ENCODE measurements at places on chromosomes 4 and X. TPM values are rescaled to one million over a fixed set of nuclear protein-coding genes. Genes with fewer than 3 reads are reported as not detected.
A peak's percentile ranks its signal among the peaks of the same experiment; 100 is the strongest.

- no peak for DNase-seq
- H3K4me1 ChIP-seq: no peaks in the 10 kb centered on the region
- H3K27ac ChIP-seq: no peak overlapping the region
- no peaks in the 10 kb centered on the region for H3K36me3 ChIP-seq
- no peaks in the 10 kb centered on the region for H3K27me3 ChIP-seq
These were observed 228.4 kb downstream of the DHRSX start for GRCh38 chrX:2272337-2272736.

GRCh38 chr4:165359506-165359905 lies 19.3 kb upstream of the CPE start:
- peaks cover 17% of the 10 kb centered on the region for H3K27me3 ChIP-seq
- peak; percentile 9 for DNase-seq
- H3K4me1 ChIP-seq: no peaks in the 10 kb centered on the region
- no peak overlapping the region for H3K27ac ChIP-seq
- no peaks in the 10 kb centered on the region for H3K36me3 ChIP-seq

GRCh38 chr4:169933531-169933930 lies 92.7 kb downstream of the MFAP3L start:
- peaks cover 2% of the 10 kb centered on the region for H3K27me3 ChIP-seq
- no peaks in the 10 kb centered on the region for H3K4me1 ChIP-seq
- H3K27ac ChIP-seq: no peak overlapping the region
- DNase-seq: no peak

GRCh38 chrX:129938081-129938480 lies 32.1 kb downstream of the UTP14A start:
- no peak for DNase-seq
- H3K36me3 ChIP-seq: no peaks in the 10 kb centered on the region
- H3K27me3 ChIP-seq: peaks cover 36% of the 10 kb centered on the region

- H3K36me3 ChIP-seq: no peaks in the 10 kb centered on the region
- DNase-seq: no peak
- no peaks in the 10 kb centered on the region for H3K27me3 ChIP-seq
- no peak overlapping the region for H3K27ac ChIP-seq
- H3K4me3 ChIP-seq: no peak overlapping the region
These were observed 103.5 kb upstream of the SRD5A3 start for GRCh38 chr4:55242506-55242905.

DNA sequence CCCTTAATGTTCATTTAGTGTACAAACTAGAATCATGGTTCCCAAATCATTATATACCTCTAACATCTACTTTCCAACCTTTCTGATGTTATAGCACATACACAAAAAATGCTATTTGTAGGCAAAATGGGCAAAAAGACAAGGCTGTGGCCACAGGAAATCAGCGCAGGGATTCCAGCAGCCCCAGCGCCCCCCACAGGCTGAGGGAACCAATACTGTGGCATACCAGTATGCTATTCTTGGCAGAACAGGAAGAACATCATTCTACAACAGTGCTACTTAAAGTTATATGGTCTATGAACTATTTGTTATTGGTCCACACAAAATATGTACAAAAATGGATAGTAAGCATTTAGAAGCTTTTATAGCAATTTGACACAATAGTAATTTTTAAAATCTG lies 25.3 kb downstream of the STEEP1 start:
- H3K4me3 ChIP-seq: no peak overlapping the region
- H3K36me3 ChIP-seq: peaks cover 3% of the 10 kb centered on the region
- no peak overlapping the region for H3K27ac ChIP-seq
- peaks cover 8% of the 10 kb centered on the region for H3K4me1 ChIP-seq

GRCh38 chr4:179858221-179858620 lies 2385.0 kb upstream of the TENM3 start:
- no peaks in the 10 kb centered on the region for H3K4me1 ChIP-seq
- H3K4me3 ChIP-seq: no peak overlapping the region
- no peaks in the 10 kb centered on the region for H3K27me3 ChIP-seq

DNA sequence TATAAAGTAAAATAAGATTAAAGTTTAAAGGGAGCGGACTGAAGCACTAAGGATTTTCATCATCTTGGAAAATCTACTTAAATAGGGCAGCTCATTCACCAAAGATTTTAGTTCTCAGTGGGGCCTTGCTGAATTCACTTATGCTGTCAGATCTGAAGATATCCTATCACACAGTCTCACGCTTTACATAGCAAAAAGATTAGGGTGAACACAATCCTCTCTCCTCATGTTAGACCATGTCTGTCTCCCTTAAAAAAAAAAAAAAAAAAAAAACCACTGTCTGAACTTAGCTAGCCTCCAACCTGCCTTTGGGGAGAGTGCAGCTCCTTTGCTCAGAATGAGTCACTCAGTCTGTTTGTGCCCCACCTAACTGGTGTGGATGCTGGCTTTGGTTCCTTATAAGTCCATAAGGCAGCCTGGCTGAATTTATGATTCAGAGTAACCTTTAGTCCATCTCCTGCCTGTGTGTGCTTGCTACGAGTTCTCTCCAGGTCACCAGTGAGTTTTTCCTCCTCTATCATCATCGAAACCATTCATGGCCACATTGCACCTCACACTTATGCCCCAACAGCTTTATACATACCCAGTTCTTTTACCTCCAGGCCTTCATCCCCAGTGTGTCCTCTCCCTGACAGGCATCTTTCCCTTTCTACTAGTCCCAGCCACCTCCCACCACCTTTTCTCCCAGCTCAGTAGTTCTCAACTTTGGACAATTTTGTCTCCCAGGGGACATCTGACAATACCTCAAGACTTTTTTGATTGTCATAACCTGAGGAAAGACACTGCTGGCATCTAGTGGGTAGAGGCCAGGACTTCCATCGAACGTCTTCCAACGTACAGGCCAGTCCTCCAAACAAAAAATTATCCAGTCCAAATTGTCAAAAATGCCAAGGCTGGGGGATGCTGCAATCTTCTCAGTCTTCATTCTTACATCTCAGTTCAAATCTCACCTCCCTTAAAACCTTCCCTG lies 220.7 kb upstream of the EMCN start:
- no peaks in the 10 kb centered on the region for H3K4me1 ChIP-seq
- H3K4me3 ChIP-seq: no peak overlapping the region
- H3K27me3 ChIP-seq: no peaks in the 10 kb centered on the region
- H3K36me3 ChIP-seq: no peaks in the 10 kb centered on the region
- no peak for DNase-seq
- H3K27ac ChIP-seq: no peak overlapping the region

- H3K27ac ChIP-seq: no peak overlapping the region
- H3K36me3 ChIP-seq: no peaks in the 10 kb centered on the region
- H3K27me3 ChIP-seq: no peaks in the 10 kb centered on the region
- H3K4me1 ChIP-seq: no peaks in the 10 kb centered on the region
These were observed 76.0 kb downstream of the SYTL5 start for GRCh38 chrX:38082309-38082708.

GRCh38 chr4:26132858-26133257 lies 188.0 kb upstream of the RBPJ start:
- H3K4me1 ChIP-seq: no peaks in the 10 kb centered on the region
- no peak overlapping the region for H3K4me3 ChIP-seq
- peaks cover 3% of the 10 kb centered on the region for H3K27me3 ChIP-seq
- no peak for DNase-seq
- no peak overlapping the region for H3K27ac ChIP-seq

- DNase-seq: no peak
- no peaks in the 10 kb centered on the region for H3K27me3 ChIP-seq
- no peak overlapping the region for H3K4me3 ChIP-seq
- H3K27ac ChIP-seq: no peak overlapping the region
- H3K36me3 ChIP-seq: no peaks in the 10 kb centered on the region
These were observed 38.5 kb upstream of the PRSS48 start for GRCh38 chr4:151238477-151238876.

DNA sequence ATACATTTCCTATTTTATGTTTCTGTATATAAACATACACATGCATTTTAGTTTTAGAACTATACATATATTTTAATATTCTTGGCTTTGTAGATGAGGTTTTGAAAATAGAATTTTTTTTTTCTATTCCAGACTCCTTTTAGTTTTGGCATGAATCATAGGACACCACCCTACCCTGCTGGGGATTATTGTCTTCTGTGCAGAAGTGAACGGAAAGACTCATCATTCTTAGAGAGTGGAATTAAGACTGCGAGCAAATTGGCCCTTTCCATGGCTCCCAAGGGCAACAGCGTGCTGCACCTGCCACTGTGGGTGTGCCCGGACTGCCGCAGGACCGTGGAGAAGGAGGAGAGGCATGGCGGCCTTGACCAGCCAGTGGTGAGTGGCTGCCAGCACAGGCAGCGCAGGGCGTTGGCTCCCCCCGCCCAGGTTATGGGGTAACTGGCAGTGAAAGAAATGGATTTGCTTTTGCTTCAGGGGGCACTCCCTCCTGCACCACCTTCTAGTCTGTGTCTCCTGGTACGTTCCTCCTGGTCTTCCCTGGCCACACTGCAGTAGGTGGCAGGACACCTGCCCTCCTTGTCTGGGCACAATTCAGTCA lies 59.6 kb downstream of the FAM193A start:
- peak; percentile 53 for DNase-seq
- H3K36me3 ChIP-seq: peaks cover 9% of the 10 kb centered on the region
- H3K27ac ChIP-seq: no peak overlapping the region
- H3K4me3 ChIP-seq: no peak overlapping the region
- peaks cover 19% of the 10 kb centered on the region for H3K4me1 ChIP-seq
- H3K27me3 ChIP-seq: no peaks in the 10 kb centered on the region

- no peaks in the 10 kb centered on the region for H3K36me3 ChIP-seq
- H3K27me3 ChIP-seq: no peaks in the 10 kb centered on the region
- H3K27ac ChIP-seq: no peak overlapping the region
- no peak for DNase-seq
- H3K4me3 ChIP-seq: no peak overlapping the region
- no peaks in the 10 kb centered on the region for H3K4me1 ChIP-seq
These were observed 286.8 kb upstream of the UGT8 start for GRCh38 chr4:114311787-114312186.

DNA sequence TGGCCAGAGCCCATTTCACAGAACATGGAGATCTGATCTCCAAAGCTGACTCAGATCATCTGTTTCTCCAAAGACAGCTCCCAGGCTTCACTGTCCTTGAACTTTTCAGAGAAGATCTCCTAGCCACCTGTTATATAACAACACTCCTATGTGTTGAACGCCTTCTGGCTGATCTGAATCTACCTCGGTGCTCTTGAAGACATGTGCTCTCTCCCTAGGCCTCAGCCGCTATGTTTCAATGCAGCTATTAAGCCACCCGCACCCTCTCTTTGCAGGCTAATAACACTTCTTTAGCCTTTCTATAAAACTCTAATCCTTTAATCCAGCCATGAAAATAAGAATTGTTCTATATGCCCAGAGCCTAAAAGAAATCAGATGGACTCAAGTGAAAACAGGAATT lies 34.9 kb downstream of the SEL1L3 start:
- H3K4me1 ChIP-seq: peaks cover 7% of the 10 kb centered on the region
- no peaks in the 10 kb centered on the region for H3K27me3 ChIP-seq
- no peak overlapping the region for H3K27ac ChIP-seq
- H3K36me3 ChIP-seq: peaks cover 11% of the 10 kb centered on the region
- no peak for DNase-seq
- no peak overlapping the region for H3K4me3 ChIP-seq

GRCh38 chr4:40688446-40689095 lies 58.9 kb upstream of the RBM47 start:
- no peaks in the 10 kb centered on the region for H3K4me1 ChIP-seq
- H3K4me3 ChIP-seq: no peak overlapping the region
- H3K27ac ChIP-seq: no peak overlapping the region
- no peaks in the 10 kb centered on the region for H3K36me3 ChIP-seq
- no peak for DNase-seq

- no peaks in the 10 kb centered on the region for H3K36me3 ChIP-seq
- H3K4me3 ChIP-seq: no peak overlapping the region
- no peaks in the 10 kb centered on the region for H3K27me3 ChIP-seq
- H3K27ac ChIP-seq: no peak overlapping the region
These were observed 119.8 kb downstream of the AMELX start for GRCh38 chrX:11412715-11413623.

DNA sequence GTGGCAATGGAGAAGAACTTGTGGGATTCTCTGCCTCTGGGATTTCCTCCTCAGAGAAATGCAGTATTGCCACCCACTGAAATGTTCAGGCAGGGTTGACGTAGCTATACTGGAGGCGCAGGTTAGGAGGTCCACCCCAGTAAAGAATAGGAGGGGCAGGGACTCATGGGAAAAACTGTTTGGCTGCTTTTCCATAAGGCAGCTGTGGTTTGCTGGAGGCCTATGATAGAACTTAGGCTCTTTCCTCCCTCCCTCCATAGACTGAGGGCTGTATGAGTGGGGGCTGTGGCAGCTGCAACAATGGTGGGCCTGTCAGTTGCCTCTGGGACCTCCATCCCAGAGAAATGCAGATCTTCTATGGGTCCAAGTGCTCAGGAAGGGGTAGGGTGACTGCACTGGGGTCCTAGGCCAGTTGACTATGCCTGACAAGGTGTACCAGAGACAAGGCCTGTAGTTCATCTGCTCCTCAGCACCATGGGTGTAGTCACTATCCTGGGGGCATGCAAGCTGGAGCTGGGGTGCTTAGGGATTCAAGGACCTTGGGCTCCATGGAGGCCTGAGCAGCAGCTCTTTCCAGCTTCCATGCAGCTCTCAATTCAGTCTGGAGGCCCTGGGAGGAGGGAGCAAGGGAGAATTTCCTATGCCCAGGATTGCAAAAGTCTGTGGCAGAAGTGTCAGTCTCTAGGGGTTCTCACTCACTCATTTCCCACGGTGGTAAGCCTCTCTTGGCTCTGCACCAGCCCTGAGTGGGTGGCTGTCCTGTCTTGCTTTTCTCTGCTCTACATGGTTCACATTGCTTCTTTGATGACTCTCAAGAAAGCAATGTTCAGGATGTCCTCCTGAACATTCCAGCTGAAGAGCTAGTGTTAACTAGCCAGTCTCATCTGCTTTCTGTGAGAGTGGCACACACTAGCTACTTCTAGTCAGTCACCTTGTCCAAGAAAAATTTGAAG lies 353.0 kb downstream of the IDS start:
- H3K27ac ChIP-seq: no peak overlapping the region
- DNase-seq: peak; percentile 23
- H3K27me3 ChIP-seq: no peaks in the 10 kb centered on the region
- H3K36me3 ChIP-seq: no peaks in the 10 kb centered on the region
- peaks cover 5% of the 10 kb centered on the region for H3K4me1 ChIP-seq

The USP17L25 gene
- total RNA-seq: not detected

The KDR gene
- not detected for total RNA-seq

The NUDT10 gene
- 2.7 TPM for total RNA-seq

The XAGE2 gene
- not detected for total RNA-seq

The GPRASP2 gene
- 10.9 TPM for total RNA-seq

The CAPN6 gene
- not detected for total RNA-seq

The HSD17B13 gene
- under 0.01 TPM for total RNA-seq

The PNMA6A gene
- total RNA-seq: 1.2 TPM

The PPARGC1A gene
- 2.5 TPM for total RNA-seq

The CHRDL1 gene
- 25.9 TPM for total RNA-seq

The MTNR1A gene
- total RNA-seq: not detected
